ENCODE measurements at places on chromosomes 3 and 15.

GRCh38 chr3:70753572-70753971, 441.1 kb upstream of the MDFIC2 start:
- no peak for DNase-seq

DNA sequence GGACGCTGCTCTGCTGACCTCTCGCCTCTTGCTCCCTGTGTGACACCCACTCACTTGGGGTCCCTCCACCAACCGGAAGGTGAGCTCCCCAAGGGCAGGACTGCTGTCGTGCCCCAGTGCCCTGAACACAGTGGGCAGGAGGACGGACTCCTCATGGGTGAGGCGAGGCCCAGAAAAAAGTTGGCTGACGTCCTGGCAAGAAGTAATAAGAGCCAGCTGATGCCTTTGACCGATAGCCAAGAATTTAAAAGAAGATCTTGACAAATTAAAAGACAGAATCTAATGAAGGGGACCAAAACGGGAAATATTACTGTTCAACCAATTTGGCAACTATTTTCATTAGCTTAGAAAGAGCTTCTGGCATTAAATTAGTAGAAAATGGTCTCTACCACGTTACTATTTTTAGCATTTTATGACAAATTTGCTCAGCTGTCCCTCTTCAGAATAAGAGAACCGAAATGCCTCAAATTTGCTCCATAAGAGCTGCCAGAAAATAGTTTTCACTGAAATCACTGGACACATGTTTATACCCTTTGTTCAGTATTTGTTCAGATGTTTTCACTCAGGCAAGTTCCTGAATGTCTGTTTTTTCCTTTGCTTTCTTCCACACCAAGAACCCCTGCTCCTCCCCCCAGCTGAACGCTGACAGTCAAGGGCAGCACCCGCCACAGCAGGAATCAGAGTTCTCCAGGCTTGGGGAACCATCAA, 60.5 kb downstream of the XXYLT1 start:
- no peak for DNase-seq

- DNase-seq: no peak
Observed at GRCh38 chr15:45089712-45090373, 24.1 kb downstream of the DUOX2 start.

GRCh38 chr15:32685576-32685975, 32.2 kb upstream of the GREM1 start:
- no peak for DNase-seq

DNA sequence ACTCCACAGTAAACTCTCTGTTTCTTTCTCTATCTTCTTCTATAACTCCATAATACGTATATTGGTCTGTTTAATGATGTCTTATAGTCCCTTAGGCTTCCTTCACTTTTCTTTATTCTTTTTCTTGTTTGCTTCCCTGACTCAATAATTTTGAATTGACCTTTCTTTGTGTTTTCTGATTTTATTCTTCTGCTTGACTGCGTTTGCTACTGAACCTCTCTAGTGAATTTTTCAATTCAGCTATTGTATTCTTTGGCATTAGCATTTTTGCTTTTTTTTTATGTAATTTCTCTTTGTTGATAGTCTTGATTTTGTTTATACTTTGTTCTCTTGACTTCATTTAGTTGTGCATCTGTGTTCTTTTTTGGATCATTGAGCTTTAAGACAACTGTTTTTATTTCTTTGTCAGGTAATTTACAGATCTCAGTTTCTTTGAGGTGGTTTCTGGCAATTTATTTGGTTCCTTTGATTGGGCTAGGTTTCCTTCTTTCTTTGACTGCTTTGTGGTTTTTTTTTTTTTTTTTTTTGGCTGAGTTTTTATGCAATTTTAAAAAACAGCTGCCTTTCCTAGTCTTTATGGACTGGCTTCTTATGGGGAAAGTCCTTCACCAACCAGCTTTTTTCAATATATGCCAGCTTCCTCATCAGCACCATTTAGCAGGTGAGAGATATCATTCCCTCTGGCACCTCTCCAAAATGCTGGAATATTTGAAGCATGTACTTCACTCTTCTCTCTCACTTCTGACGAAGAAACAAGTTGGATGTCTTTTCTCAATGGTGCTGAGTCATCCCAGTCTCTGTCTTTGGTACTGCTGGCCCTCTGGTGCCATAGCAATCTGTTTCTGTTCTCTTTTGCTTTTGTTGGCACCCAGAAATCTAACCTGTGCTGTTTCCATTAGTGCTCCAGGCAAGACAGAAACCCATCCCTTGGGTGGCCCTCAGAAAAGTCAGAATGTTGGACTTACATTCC, 17.6 kb downstream of the RSRC1 start:
- DNase-seq: no peak

GRCh38 chr3:44974416-44974815, 1.6 kb downstream of the ZDHHC3 start:
- DNase-seq: no peak

GRCh38 chr3:45555666-45556065, 38.9 kb upstream of the LIMD1 start:
- no peak for DNase-seq

GRCh38 chr15:90376789-90377188, 11.3 kb upstream of the IQGAP1 start:
- no peak for DNase-seq

DNA sequence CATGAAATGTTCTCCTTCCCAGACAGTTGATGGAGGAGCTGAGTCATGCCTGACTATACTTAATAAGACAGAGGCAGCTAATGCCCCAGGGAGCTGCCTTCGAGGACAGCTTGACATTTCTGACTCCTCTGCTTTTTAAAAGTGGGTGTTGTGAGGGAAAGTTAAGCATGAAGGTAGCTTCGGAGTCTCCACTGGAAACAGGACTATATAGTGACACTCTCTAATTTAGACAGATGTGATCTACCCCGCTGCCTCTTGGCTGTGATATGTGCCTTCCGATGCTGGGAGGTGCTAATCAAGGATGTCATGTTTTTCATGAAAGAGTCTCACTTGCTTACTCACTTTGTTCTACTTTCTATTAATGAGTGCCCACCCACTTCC, 72.7 kb downstream of the IL1RAP start:
- no peak for DNase-seq

DNA sequence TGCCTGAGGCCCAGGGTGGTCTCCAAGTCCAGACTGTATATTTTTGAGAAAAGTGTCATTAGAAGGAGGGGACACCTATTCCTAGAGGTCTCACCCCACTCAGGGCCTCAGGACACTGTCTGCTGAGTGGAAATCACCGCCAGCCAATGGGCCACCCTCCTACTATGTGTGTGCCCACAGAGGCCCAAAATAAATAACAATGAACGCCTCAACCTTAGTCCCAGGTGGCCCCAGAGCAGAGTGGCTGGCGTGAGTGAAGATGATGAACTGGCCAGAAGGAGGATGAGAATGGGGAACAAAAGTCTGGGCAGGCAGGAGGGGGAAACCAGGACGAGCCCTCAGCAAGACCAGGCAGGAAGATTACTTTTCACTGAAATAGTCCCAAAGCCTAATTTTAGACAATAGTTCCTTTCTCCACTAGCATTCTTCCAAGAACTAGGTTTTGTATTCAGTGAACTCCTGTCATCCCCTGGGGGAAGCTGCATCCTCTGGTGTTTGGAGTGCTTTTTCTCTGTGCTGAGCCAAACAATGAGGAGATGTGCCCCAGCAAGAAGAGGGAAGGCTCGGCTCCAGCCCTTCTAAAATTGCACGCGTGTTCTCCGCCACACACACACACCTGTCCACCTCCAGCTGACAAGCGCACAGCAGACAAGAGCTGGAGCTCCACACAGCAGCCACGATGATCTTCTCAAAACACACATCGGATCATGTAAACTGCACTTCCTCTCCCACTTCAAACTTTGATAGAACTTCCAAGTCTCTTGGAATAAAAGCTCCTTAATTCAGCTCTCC, 72.2 kb downstream of the ADCY5 start:
- DNase-seq: no peak

GRCh38 chr15:56192659-56193442, 50.8 kb downstream of the RFX7 start:
- DNase-seq: no peak

- DNase-seq: no peak
Observed at GRCh38 chr15:101107101-101107500, 144.7 kb downstream of the CHSY1 start.

GRCh38 chr3:57726397-57726796, 29.7 kb upstream of the SLMAP start:
- DNase-seq: no peak

GRCh38 chr15:65389226-65389625, 11.4 kb upstream of the IGDCC3 start:
- no peak for DNase-seq

DNA sequence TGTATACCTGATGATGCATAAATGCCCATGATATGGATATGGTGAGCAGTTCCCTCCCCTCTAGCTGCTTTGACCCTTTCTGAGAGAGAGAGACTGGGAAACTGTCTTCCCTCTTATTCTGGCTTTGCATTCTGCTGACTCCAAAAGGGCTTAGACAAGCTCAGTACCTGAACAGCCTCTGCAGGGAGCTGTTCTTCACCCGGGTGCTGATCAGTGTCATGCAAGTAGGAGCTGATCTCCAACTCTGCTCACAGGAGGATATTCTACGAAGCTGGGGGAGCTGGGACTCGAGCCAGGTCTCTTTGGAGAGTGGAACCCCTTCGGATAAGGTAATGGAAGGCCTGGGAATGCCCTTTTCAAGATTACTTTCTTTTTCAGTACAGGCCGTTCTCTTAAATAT, 237.1 kb downstream of the RYR3 start:
- no peak for DNase-seq

- no peak for DNase-seq
Observed at GRCh38 chr3:98109807-98110549, 20.5 kb upstream of the OR5H1 start.

DNA sequence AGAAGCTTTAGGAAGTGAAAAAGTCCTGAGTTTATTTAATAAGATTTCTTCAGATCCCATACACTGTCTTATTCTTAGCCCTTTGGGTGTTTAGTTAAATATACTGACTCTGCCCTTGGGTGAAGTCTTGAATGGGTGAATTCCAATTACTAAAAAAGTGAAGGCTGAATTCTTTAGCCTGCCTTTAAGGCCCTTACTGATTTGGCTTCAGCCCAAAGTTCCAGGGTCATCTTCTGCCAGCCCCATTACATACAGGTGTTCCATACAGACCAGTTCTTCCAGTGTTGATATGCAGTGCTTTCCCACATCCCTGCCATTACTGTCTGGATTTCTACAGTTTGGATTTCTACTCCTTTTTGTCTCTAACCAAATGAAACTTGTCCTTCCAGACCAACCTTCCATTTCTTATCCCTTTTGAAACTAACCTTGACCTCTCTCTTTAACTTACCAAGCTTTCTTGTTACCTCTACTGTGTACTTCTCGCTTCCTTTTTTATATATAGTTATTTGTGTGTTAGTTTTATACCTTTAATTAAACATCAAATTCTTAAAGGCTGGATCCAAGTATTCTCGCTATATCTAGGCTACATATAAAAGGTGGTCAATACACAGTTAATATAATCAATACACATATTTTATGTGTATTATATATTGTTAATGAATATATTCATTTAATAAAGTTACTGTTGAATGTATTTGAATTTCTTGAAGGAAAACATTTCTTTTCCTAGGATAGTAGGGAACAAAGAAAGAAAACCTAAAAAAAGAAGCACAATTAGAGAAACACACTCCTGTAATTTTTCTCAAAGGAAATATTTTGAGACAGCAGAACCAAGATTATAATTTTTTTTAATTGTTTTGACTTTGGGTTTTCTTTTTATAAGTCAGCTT, 15.0 kb downstream of the MBNL1 start:
- no peak for DNase-seq

DNA sequence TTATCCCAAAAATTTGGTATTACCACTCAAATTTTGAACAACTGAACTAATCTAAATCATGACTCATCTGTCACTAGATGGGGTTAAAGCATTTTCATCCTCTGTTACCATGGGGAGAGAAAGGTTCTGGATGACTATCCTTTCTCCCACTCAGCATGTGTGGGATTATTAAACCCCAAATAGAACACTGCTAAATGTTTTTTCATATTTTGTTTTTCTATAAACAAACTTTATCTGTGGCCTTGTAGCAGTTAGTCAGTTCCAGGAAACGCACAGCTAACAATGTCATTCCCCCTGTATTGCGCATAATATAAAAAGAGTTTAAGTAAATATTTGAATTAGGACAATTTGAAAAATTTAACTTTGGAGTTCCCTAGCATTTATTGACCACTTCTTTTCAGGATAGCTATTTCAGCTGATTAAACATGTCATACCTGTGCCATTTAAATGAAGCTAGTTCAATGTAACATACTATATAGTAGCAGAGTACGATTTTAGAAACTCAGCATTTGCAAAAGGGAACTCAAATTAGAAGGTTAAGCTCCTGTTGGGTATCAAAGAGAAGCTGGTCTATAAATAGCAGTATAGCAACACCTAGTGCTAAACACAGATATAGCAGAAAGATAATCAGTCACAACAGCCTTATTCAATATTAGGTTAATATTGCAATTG, 9.2 kb upstream of the TMEM212 start:
- no peak for DNase-seq

GRCh38 chr3:128617557-128618397, 32.8 kb downstream of the RPN1 start:
- peak; percentile 86 for DNase-seq

- DNase-seq: no peak
Observed at GRCh38 chr15:43251185-43251870, 15.4 kb downstream of the TGM5 start.

DNA sequence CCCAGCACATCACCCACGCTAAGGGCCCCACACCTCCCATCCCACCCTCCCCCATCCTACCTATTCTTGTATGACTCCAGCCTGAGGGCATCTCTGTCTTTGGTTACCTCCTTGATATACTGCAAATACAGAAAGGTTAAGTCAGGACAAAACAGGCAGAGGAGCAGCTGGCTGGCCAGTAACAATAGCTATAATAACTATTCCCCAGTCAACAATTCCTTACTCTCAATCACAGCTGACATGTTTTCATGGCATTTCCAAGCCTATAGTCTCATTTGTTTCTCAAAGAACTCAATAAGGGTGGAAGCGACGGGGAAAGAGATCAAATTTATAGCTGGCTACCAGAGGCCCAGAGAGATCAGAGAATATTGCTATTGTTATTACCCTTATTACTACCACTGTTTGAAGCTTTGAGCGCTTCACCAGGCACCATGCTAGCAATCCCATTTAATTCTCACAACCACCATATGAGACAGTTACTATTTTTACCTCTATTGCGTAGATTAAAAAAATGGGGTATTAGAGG, 93.0 kb upstream of the C2CD4B start:
- no peak for DNase-seq

DNA sequence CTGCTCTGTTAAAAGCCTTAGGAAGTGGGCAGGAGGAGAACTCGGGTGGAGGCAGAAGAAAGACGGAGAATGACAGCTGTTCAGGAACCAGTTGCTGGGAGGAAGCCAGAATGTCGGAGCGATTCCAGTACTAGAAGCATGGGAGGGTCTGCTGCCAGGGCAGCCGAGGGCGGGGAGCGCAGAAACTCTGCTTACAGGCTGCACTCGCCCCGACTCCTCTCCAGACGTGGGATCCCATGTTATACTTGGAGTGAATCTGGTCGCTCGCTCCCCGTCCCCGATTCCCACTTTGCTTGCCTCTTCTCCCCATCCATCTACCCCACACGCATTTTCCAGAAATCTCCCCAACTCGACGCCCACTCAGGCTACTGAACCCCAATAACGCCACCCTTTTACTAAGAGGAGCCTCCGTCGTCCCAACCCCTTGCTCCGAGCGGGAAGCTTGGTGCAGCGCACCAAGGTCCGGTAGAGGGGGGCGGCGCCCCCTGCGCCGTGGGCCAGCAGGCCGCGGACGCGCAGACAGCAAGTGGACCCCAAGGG, 665 bp downstream of the GATM start:
- no peak for DNase-seq
